Left ventricle myocardium inferior (tissue), 1 donor: ENCODE measurements at places on chromosomes 12 and 14. TPM values are rescaled to one million over a fixed set of nuclear protein-coding genes. Genes with fewer than 3 reads are reported as not detected.
A peak's percentile ranks its signal among the peaks of the same experiment; 100 is the strongest.

- no peak for DNase-seq
These were observed 234.8 kb upstream of the FOXN3 start for GRCh38 chr14:89651805-89652204.

PLA2G1B gene
- total RNA-seq = not detected

DNA sequence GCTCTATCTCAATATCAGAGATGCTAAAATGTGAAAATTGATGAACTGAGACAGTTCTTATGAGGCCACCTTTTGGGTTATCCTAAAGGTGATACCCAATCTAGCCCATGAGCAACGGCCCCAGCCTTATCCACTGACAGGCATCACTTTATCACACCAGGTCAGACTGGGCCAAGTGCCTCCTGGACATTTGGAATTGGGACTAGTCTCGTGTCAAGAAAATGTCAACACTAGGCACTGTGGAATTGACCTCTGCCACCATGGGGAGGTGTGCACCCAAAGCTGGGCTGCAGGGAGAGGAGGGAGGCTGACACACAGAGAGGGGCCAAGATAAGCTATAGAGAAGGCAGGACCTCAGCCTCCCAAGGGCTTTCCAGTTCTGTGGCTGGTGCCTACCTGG is 78.5 kb upstream of the ZFP36L1 start:
- DNase-seq = no peak

TIGAR gene
- total RNA-seq = 13.6 TPM

TAC3 gene
- not detected for total RNA-seq

- no peak for DNase-seq
These were observed 26.7 kb downstream of the SLC25A29 start for GRCh38 chr14:100279563-100279962.

STON2 gene
- total RNA-seq = 8.3 TPM

TSPAN19 gene
- 0.33 TPM for total RNA-seq

- no peak for DNase-seq
These were observed 1088.8 kb downstream of the FSCB start for GRCh38 chr14:43418324-43418723.

DNA sequence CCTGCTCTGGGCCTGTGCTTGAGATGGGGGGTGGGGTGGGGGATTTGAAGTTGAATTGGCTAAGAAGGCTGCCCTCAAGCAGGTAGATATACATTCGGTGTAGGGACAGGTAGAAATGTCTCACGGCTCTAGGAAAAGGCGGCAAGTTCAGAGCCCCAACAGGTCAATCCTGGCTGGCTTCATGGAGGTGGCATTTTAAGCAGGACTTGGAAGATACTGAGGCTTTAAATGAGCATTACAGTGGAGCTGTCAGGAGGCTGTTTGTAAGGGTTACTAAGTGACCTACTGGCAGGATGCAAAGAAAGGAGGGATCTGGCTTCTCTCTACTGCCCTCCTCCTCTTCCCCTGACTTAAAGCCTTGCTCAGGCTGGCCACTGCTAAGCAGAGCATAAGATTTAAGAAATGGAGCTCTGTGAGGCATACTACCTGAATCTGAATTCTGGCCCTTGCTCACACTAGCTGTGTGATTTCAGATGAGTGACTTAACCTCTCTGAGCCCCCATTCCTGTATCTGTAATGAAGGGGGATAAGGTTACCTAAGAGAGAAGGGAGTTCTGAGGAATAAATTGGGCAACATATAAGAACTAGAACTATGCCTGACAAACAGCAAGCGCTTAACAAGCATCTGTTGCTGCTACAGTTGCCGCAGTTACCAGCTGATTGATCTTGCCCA is 61.6 kb downstream of the SLC24A4 start:
- DNase-seq = no peak

MGP gene
- total RNA-seq = 497 TPM

DNA sequence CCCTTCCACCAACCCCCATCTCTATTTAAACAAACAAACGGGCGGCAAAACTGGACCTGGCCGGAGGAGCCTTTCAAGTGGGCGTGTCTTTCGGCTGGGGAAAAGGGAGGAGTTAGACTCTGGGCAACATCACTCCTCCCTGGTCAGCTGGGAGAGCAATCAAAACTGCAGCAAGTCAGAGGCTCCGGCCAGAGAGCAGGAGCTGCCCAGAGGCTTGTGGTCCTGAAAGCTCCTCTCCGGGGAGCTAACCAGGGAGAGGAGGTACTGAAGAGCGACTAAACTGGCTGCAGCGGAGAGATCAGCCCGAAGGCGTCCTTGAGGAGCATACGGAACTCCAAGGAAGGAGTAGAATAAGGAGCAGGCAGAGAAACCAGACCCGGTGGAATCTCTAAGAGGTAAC is at the start of gene NEUROD4:
Gene NEUROD4, plus strand, starts transcription at position 191 of the 400 bp plus-strand sequence. CDS start 6,466 bp downstream, outside the sequence.
- peak; percentile 19 for DNase-seq

GLIPR1L2 gene
- total RNA-seq = 1.5 TPM

- DNase-seq = no peak
These were observed 55.8 kb downstream of the EXOC5 start for GRCh38 chr14:57212919-57213318.

DNA sequence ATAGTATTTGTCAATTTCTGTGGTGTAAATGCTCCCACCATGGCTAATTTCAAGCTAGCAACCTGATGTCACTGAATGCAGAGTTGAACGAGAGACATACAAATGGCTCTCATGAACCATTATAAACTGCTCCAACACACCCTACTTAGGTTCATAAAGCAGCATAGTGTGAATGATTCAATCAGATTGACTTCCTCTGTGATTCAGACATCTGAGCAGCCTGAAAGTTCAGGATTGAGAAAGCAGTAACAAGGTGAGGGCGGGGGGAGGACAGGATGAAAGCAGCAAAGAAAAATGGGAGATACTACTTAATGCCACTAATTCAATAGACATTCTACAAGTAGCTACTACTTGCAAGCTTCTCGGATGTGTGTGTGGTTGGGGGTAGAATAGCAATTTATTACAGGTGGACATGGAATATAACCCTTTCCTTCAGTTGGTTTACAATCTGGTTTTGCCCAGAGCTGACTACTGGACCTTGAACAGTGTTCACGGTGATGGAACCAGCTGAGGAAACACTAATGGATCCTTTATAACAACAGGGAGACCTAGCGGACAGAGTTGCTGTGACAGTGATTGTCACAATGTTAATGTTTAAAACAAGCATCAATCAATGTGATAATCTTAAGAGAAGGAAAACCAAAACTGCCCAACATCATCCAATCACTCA is 52.5 kb upstream of the PELI2 start:
- DNase-seq = no peak

DNA sequence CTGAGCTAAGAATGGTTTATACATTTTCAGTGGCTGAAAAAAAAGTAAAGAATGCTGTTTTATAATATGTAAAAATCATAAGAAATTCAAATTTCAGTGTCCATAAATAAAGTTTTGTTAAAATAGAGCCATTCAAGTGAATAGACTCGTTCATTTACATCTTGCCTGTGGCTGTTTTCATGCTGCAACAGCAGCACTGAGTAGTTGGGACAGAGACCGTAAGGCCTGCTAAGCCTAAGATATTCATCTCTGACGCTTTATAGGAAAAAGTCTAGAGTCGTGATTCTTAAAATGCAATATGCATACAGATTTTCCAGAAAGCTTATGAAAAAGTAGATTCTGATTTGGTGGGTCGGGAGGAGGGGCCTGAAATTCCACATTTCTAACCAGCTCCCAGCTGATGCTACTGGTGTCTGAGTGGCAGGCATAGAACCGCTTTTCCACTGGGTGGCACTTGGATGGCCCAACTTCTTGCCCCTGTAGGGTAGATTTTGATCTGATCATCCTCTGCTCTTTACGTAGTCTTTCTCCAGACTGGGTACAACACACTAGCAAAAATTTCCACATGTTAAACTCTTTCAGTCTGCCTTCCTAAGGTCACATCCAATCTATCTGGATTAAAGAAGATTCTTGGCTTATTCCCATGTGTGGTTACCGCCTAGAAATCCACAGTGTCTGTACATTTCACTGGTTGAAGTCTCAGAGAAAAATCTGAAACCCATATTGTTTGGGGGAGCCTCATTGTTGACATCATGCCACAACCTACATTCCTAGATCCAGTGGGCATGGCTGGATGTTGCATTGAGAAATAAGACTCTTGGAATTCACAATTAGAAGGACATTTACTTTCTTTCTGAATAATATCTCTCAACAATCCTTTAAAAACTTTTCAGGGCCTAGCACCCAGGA is 151.2 kb downstream of the C12orf75 start:
- DNase-seq = no peak

LPAR5 gene
- total RNA-seq = 7.0 TPM

GRCh38 chr12:110998165-110998564 is 77.8 kb upstream of the MYL2 start:
- DNase-seq = no peak

DNA sequence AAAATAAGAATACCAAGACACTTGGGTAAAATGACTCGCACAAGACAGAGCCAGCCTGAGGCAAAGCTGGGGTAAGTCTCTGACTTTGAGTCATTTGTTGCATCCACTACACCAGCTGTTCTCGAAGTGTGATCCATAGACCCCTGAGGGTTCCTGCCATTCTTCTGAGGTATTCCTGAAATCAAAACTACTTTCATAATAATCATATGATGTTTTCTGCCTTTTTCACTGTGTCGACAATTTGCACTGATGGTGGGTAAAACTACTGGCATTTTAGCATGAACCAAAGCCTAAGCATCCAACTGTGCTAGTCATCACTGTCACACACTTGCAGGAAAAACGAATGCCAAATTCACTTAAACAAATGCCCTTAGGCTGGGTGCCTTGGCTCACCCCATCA is 135.5 kb upstream of the FUT8 start:
- DNase-seq = no peak

RDH16 gene
- total RNA-seq = 0.19 TPM

CACNA2D4 gene
- 1.2 TPM for total RNA-seq

- no peak for DNase-seq
These were observed 23.5 kb downstream of the CALCOCO1 start for GRCh38 chr12:53703756-53704155.

NAV3 gene
- total RNA-seq = 1.5 TPM

- no peak for DNase-seq
These were observed 458.7 kb downstream of the AEBP2 start for GRCh38 chr12:19897900-19898408.

RND1 gene
- 0.47 TPM for total RNA-seq

SDR9C7 gene
- not detected for total RNA-seq

DNA sequence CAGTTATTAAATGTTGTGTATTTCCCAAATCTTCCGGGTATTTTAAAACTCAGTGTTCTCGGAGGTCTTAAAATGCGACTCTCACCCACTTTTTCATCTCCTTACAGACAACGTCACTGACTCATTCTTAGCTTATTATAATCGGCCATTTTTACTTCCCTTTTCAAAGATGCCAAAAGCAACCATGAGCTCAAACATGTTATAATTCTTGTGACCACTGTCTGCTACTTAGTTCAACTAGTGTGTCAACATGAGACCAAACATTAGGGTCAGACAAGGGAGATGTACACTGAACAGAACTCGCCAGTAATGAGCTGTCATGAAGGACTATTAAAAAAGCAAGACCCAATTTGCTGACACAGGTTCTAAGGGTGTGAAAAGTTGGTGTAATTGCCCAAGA is 4.2 kb upstream of the GRIP1 start:
- DNase-seq = no peak

- peak; percentile 58 for DNase-seq
These were observed 1.4 kb upstream of the HSP90AA1 start for GRCh38 chr14:102088012-102088792.

GYS2 gene
- total RNA-seq = not detected

- no peak for DNase-seq
These were observed 101.8 kb downstream of the LMO3 start for GRCh38 chr12:16504200-16504599.

RNASE4 gene
- total RNA-seq = 9.0 TPM

PCED1B gene
- total RNA-seq = 0.55 TPM

TMEM117 gene
- 6.7 TPM for total RNA-seq

TRIM9 gene
- total RNA-seq = 0.27 TPM

DNA sequence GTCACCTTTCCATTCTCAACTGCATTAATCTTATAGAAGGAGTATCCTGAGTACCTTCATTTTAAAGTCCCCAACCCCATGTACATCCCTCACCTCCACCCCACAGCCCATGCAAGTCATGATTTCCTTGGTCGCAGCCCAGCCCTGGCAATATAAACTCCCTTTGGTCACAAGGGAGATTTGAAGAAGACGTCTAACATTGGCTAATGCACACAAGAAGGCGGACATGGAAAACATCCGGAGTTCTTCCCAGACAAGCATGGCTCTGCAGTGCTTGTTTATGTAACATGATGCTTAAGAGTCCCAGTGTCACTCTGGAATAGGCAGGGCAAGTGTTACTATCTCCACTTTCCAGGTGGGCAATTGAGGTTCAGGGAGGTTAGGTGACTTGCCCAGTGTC is 277.6 kb downstream of the DPF3 start:
- no peak for DNase-seq

- no peak for DNase-seq
These were observed 1629.4 kb upstream of the SEL1L start for GRCh38 chr14:83163016-83163415.

SMCO2 gene
- total RNA-seq = not detected

PPP1R1A gene
- total RNA-seq = 75.0 TPM

DNA sequence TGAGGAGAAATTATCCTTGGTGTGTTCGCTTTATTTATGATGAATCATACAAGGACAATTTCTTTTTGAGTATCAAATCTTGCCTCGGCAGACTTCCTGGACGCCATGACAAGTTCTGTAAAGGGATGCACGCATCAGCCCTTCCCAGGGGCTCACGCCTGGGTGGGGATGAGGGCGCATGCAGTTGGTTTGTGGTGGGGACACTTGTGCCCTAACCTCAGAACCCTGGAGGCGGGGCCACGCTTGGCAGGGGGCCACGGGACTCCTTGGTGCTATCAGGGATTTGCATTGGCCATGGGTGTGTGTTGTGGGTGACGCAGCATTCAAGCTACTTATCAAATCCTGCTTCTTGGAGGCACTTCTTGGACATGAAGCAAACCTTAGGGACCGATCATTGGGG is 143.8 kb upstream of the RTL1 start:
- DNase-seq = no peak

DNA sequence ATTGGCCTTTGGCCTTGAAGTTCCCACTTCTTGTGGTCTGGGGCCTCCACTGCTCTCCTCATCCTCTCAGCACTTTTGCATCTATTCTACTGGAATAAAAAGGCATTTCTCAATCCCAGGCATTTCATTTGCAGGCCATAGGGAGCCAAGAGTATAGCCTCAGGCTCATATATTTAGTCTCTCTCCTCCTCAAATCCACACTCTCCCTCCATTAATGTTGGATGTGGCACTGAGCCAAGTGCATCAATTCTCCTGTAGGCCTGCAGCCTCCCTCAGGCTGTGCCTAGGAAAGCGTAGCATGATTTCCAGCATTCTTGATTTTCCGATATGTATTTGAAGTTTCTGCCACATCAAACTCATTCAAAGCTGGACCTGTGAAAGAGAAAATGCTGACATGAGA is 211.5 kb upstream of the CPNE8 start:
- DNase-seq = no peak

GRCh38 chr12:106750524-106750923 is 24.0 kb upstream of the RIC8B start:
- DNase-seq = no peak
